NCI-H1105 (cell line): ENCODE measurements at places on chromosomes 11 and 22.

DNA sequence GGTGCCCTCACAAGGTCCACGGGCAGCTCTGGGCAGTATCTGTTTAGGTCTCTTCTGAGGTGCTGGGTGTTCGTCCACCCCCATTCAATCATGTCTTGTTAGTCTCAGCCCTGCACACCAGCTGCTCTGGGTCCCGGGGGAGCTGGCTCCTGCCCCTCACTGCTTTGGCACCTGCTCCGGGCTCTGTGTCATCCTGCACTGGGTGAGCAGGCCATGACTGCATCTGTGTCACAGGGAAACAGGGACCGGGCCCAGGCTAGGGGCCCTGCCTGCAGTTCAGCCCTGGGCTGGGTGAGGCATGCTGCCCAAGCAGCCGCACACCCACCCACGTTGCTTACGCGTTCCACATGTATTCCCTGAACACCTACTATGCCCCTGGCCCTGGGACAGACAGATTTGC lies 43.9 kb downstream of the ELFN2 start:
- DNase-seq: no peak

GRCh38 chr11:56522008-56522407 lies 21.0 kb downstream of the OR5M11 start:
- peak; percentile 7 for DNase-seq

DNA sequence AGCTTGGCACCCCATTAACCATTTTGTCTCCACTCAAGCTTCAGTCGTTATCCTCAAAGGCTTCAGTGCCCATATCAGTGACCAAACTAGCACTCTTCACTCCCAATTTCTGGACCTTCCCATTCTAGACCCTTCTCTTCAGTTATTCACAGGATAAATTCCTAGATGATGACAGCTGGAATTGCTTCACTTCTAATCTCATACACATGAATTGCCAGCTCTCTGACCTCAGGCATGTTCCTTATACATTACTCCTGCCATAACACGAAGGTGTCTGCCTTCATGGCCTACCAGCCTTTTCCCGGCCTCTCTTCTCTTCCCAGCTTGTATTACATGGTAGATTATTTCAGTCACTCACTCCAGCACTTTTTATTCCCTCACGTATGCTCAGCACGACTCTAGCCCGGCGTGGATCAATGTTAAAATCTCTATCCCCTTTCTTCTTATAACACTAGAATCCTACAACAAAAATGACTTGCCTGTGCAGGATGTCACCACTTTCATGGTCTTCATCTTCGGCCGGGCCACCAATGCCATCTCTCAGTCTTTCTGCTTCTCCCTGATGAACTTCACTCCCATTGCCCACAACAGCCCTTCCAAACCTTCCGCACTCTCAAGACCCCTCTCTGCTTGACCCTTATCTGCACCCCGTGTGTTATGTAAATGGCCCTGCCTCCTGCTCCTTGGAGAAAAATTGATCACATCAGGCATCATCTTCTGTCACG lies 36.9 kb downstream of the EIF3F start:
- DNase-seq: no peak

- no peak for DNase-seq
Measured at GRCh38 chr11:69369945-69370344, 76.0 kb downstream of the MYEOV start.

GRCh38 chr22:48350456-48350855 lies 1477.2 kb downstream of the BRD1 start:
- no peak for DNase-seq

GRCh38 chr11:95247127-95247684 lies 16.2 kb upstream of the SESN3 start:
- DNase-seq: peak; percentile 66

GRCh38 chr22:28402539-28402938 lies 277.1 kb downstream of the TTC28 start:
- DNase-seq: no peak

- DNase-seq: no peak
Measured at GRCh38 chr11:125207866-125208425, 43.4 kb downstream of the PKNOX2 start.

- DNase-seq: no peak
Measured at GRCh38 chr11:78189174-78189724, 530 bp downstream of the USP35 start.

DNA sequence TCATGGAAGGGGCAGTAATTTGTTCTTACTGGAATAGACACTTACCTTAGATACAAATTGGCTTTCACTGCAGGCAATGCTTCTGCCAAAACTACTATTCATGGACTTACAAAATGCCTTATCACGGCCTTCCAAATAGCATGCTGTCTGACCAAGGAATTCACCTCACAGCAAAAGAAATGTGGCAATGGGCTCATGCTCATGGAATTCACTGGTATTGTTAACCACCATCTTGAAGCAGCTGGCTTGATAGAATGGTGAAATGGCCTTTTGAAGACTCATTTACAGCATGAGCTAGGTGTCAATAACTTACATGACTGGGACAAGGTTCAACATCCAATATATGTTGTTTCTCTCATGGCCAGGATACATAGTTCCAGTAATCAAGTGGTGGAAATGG lies 21.9 kb downstream of the OR5B21 start:
- DNase-seq: no peak

DNA sequence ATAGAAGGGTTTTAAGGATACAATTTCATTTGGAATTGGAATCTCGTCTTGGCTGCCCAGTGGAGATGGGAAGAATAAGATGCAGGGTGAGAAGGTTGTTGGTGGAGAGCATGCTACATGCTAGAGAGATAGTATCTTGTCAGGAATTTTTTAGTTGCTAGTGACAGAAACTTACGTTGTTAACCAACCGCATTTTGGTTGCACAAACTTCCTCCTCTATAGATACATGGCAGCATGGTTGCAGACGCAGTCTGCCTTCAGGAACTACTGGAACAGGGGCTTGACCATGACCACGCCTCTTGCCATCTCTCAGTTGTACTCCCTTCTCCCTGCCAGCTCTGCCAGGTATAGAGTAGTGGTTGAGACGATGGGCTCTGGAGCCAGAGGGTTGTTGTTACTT lies 13.5 kb upstream of the CCDC90B start:
- no peak for DNase-seq
